ENCODE measurements at places on chromosomes 6 and 20.

DNA sequence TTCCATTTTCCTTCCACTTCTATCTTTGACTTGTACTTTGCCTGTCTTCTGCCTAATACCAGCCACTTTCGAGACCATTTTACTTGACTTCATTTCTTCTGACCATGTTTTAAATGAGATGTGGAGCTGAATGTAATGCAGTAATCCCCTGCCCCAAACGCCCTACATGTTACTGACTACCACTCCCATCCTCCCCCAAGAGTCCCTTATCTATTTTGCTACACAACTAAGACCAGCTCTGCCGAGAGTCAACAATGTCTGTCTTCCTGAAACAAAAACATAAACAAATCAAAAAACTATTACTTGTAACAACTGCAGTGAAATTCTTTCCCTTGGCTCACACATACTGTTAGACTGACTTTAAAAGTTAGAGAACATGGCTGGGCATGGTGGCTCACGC lies 27.1 kb upstream of the KIAA1586 start:
- DNase-seq = no peak

- DNase-seq = no peak
Measured at GRCh38 chr6:6317386-6317785, 3.1 kb downstream of the F13A1 start.

- peak; percentile 84 for DNase-seq
Measured at GRCh38 chr6:15443119-15443830, 197.4 kb downstream of the JARID2 start.

- no peak for DNase-seq
Measured at GRCh38 chr6:168149015-168149414, 70.0 kb upstream of the FRMD1 start.

- no peak for DNase-seq
Measured at GRCh38 chr6:46014046-46014445, 1.6 kb downstream of the CLIC5 start.

- no peak for DNase-seq
Measured at GRCh38 chr6:72322771-72323170, 299.1 kb upstream of the KCNQ5 start.
